ENCODE measurements at places on chromosomes 16 and 17. TPM values are rescaled to one million over a fixed set of nuclear protein-coding genes. Genes with fewer than 3 reads are reported as not detected.

CD300LG gene
- 16.6 TPM for total RNA-seq

ABCC12 gene
- total RNA-seq = 0.14 TPM

ABCC1 gene
- 24.5 TPM for total RNA-seq

PRSS33 gene
- not detected for total RNA-seq

SCPEP1 gene
- 93.8 TPM for total RNA-seq

GRAPL gene
- 1.2 TPM for total RNA-seq

FOXL1 gene
- 0.60 TPM for total RNA-seq

DNA sequence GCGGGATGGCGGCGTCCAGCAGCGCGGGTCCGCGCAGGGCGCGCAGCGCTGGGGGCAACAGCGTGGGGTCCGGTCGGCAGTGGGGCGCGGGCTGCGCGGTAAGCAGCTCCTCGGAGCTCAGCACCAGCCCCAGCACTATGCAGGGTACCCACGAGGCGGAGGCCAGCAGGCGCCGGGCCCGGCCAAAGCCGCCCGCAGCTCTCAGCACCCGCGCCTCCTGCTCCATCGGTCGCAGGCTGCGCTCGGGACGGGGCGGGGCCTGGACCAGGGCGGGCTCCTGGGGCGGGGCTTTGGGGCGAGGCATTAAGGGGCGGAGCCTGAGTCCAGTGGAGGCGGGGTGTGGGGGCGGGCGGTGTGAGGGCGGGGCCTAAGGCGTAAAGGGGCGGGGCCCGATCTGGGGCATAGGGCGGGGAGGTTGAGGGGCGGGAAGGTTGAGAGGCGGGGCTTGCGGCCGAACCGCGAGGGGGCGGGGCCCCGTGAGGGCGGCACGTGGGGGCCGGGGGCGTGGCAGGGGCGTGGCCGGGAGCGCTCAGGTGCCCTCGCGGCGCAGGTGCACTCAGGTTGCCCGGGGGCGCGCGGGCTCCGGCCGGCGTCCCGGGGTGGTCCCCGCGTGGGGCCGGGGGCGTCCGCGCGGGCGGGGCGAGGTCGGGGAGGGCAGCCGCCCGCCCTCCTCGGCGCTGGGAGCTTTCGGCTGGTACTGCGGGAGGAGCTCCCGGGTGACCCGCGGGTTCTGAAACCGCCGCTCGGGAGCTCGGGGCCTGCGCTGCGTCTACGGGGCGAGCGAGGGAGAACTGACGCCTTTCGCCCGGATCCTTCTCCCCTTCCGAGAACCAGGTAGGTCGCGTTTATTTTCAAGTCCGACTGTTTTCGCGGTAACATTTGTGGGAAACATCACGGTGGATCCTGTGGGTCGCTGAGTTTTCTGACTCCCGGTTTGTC, 1.4 kb upstream of the SLC22A31 start:
- DNase-seq = no peak

DNA sequence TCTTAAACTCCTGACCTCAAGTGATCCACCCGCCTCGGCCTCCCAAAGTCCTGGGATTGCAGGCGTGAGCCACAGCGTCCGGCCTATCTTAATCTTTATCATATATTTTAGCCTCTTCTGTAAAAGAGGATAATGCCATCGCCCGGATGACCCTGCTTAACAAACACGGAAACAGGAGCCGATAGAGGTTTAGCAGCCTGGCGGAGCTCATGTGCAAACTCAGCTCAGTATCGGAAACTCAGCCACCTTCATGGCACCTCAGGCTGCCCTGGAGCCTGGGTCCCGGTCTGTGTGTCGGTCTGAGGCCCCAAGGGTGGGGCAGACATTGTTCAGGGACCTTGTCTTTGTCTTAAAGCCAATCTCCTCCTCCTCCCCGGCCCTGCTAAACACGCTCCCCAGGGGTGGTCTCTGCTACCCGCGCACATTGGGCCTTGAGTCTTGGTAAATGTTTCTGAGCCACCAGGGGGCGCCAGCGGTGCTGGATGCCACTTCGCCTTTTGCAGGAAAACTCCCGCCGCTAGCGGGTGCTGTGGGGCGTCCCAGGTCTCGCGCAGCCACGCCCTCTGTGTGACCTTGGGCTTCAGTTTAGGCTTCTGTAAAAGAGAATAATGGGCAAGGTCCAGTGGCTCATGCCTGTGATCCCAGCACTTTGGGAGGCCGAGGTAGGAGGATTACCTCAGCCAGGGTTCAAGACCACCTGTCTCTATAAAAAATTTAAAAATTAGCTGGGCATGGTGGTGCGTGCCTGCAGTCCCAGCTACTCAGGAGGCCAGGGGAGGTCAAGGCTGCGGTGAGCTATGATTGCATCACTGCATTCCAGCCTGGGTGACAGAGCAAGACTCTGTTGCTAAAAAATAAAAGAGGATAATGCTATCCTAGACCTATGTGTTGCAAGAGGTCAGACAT, 2.7 kb downstream of the CETP start:
- DNase-seq = peak; percentile 96

DNA sequence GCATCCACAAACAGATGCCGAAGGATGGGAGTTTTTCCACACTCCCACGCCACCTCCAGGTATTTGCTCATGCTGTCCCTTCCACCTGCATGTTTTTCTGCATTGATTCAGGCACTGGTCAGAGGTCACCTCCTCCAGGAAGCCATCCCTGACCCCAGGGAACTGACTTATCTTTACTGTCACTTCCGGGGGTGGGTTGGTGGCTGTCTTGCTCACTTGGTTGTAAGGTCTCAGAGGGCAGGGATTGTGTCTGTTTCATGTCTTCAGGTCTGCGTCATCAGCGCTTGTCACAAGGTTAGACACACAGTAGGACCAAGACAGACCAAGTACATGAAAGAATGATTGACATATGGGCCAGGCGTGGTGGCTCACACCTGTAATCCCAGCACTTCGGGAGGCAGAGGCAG, 1.9 kb upstream of the IL4R start:
- no peak for DNase-seq

- DNase-seq = peak; percentile 37
These were observed 30.7 kb upstream of the BAHCC1 start for GRCh38 chr17:81364278-81365147.

GRCh38 chr17:27352448-27353032, 58.6 kb downstream of the WSB1 start:
- DNase-seq = no peak

- no peak for DNase-seq
These were observed 424 bp downstream of the YBX2 start for GRCh38 chr17:7293816-7294613.

- DNase-seq = no peak
These were observed 44.0 kb downstream of the SOST start for GRCh38 chr17:43714465-43715149.

- peak; percentile 80 for DNase-seq
These were observed 6.0 kb downstream of the FHOD1 start for GRCh38 chr16:67241008-67241900.

GRCh38 chr17:80453998-80454556, 22.3 kb downstream of the NPTX1 start:
- no peak for DNase-seq

DNA sequence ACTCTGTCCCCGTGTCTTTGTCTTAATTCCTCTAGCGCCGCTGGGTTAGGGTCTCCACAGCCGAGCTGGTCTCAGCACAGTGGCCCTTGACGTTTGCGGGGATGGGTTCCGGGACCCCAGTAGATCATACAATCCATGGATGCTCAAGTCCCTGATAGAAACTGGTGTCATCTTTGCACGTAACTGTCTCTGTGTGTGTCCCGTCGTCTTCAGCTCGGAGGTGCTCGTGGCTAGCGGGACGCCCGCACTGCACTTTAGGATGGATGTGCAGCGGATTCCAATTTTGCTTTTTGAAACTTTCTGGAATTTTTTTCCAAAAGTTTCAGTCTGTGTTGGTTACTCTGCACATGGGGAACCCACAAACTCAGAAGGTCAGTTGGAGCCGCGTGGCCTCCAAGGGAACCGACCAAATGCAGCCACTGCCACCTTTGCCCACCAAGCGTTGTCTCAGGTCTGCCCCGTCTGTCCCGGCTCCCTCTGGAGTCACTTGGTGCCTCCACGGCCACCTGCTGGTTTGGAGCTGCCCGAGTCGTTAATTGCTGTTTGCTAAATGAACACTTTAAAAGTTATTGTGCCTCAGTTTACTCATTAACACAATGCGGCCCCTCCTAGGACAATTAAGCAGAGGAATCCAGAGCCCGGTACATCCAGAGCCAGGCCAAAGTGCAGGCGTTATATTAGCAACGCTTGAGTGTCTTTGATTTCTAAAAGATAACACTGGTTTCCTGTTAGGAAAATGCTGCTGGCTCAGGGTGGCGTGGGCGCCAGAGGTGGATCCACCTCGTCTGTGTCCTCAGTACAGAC, 5.3 kb upstream of the DPEP1 start:
- DNase-seq = peak; percentile 50

GRCh38 chr16:69270395-69270794, 40.8 kb upstream of the VPS4A start:
- DNase-seq = no peak

GRCh38 chr16:84597931-84598351, 19.9 kb downstream of the COTL1 start:
- no peak for DNase-seq

DNA sequence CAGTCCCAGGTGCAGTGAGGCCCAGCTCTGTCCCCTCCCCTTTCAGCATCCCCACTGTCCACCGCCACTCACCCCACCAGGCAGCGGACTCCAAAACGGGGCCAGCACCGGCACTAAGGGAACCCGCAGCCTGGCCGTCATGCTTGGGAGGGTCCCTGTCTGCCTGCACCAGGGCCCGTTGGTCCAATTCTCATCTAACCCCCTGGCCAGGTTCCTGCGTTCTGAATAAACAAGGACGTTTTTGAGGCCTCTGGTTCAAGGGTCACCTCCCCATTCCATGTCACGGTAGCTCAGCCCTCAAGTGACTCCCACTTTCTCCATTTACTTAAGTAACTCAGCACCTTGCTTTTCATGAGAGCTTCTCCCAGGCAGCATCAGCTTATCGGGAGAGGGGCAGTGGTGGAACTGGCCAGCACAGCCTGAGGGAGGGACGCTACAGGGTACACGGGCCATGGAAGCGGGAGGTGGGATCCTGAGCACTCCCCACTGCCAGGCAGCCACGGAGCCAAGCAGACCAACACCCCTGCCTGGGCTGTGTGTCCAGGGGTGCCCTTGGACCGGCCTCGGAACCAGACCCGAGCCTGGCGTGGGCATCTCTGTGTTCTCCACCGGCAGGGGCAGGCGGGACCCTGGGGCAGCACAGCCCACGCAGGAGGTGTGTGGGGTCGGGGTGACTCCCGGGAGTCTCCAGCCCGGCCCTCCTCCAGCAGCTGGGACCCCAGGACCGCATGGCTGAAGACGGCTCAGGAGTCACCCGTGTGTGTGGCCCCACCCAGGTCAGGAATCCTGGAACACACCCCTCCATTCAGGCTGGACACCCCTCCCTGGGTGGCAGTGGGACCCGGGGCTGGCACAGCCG, 74.9 kb upstream of the GNG13 start:
- DNase-seq = no peak

DNA sequence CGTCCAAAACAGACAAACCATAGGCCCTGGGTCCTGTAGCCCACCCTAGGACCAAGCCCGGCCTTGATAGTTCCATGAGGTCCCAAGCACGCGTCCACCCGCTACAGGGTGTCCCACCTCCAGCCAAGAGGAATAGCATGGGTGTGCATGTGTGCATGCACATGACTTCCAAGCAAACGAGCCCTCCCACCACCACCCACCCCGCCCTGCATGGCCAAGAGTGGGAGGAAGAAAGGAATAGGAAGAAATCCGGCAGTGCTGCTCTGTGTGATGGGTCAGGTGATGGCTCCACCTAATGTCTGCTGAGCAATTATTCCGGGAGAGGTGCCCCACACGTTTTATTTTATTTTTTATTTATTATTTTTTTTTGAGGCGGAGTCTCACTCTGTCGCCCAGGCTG, 184.6 kb downstream of the ZNF423 start:
- no peak for DNase-seq
